ENCODE measurements at places on chromosomes 3 and 15.

DNA sequence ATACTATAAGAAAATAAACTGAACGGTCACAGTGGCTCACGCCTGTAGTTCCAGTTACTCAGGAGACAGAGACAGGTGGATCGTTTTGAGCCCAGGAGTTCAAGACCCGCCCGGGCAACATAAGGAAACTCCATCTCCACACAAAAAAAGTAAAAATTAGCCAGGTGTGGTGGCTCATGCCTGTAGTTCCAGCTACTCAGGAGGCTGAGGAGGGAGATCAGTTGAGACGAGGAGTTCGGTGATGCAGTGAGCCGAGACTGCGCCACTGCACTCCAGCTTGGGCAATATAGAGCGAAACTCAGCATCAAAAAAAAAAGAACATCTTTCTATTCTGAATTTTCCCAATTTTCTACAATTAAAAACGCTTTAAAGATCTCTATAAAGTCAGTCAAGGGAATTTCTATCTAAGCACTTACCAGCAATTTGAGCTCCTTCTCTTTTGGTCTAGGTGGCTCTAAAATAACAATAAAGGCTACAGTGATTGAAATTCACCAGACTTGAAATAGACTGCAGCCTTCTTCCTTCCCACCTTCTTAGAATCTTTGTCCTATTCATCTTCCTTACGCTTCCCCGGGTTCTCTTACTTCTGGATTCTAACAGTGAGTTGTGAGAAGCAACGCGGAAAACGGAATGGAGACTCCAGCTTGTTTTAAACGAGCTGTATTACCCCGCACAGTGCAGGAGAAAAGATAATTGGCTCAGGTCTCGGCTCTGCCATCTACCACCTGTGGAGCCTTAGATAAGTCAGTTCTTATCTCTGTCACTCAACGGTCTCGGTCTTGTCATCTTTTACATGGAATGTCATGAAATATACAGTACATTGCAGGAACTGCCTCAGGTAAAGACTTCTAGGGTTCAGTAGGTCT lies 812 bp upstream of the SEC62 start:
- DNase-seq, result no peak

- DNase-seq, result no peak
Measured at GRCh38 chr15:87871731-87872320, 384.7 kb downstream of the NTRK3 start.

- no peak for DNase-seq
Measured at GRCh38 chr3:161640181-161640580, 143.6 kb downstream of the OTOL1 start.

DNA sequence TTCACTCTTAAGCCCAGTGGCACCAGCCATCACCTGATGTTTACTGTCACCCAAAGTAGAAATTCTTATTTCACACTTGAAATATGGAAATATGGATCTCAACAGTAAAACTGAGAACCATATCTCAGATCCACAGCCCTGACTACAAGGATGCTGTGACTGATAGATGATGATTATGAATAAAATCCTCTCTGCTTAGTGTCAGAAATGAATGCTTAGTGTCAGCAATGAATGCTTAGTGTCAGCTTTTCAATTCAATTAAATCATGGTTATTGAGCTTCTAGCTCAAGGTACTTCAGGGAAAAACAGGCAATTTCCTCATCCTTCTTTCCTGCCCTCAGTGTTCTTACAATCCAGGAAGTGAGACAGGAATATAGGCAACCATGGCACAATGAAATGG lies 392.3 kb downstream of the LSAMP start:
- no peak for DNase-seq

DNA sequence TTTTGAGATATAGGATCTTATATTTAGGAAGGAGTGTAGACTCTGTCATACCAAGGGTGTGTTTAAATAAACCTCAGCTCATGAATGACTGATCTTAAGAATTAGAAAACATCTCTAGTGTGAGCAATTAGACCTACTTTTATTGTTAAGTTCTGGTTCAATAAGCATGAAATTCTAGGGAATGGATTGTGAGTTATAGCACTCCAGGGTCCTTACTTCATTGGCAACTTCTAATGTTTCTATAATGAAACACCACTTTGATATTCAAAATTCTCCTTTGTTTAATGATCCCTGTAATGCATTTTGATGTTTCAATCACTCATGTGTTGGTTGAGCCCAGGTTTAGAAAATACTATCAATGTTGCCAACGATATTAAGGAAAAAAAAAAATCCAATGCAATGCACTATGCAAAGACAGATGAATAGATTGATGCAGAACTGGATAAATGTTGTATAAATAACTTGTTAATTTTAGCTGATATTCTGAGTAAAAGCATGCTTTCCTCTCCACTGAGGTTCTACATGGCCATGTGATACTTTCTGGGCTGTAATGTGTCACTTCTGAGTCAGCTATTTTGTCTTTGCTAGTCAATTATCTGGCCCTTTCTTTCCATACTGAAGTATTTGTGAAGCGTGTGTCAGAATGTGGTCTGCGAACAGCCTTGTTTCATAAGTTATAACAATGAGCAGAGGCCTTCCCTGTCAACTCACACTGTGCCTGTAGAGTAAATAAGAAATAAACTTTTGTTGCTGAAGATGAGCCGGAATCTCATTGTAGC lies 1035.9 kb downstream of the PLOD2 start:
- DNase-seq, result peak; percentile 40

DNA sequence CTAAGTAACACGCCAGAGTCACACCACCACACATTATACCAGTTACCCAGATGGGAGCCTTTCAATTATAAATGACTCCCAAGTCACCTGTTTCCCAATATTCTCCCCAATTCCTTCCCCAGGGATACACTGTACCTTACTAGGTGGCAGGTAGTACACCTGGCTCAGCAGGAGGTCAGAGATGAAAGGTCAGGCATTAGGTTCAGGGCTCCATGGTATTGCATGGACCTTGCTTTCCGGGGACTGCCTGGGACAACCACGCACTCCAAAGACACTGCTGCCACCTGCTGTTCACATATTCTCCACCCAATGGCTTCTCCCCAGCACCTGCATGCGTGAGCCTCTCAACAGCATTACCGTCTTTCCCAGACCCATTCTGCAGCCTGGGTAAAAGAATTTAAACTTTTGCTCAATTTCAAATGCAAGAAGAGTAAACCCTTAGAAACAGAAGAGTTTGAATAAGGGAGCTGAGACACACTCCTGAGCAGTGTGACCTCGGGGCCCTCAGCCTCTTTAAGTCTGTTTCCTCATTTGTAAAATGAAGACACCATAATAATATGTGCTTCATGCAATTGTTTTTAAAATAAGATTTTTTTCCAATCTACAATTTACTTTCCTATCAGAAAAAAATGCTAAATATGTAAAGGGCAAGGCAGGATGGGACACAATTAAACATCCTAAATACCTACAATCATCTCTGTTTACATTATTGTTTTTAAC lies 28.0 kb upstream of the LACTB start:
- DNase-seq, result no peak

DNA sequence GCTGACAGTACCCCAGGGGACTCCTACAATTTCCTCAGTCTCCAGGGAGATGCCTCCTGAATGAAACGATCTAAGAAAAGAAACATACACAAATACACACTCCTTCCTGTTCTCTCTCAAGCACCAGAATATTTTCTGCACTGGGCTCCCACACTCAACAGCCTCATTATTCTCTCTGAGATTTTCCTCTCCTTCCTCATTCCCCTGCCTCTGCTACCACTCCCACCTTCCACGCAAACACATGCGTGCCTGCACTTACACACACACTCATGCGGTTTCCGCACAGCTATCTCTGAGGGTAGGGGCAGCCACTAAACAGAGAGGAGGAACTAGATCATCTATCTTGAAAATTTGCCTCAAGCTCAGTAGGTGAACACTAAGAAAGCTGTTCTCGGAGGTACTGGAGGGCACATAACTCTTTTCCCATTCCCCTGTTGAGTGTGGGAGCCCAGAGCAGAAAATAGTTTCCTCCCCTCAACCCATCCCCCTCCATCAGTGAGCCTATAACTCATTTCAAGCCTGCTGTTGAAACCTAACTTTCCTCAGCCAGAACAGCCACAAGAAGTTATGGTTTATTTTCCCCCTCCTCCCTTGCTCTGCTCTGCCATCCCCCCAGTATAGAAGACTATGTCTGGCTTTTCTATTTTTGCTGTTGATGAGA lies 30.5 kb upstream of the TIPARP start:
- DNase-seq, result no peak

DNA sequence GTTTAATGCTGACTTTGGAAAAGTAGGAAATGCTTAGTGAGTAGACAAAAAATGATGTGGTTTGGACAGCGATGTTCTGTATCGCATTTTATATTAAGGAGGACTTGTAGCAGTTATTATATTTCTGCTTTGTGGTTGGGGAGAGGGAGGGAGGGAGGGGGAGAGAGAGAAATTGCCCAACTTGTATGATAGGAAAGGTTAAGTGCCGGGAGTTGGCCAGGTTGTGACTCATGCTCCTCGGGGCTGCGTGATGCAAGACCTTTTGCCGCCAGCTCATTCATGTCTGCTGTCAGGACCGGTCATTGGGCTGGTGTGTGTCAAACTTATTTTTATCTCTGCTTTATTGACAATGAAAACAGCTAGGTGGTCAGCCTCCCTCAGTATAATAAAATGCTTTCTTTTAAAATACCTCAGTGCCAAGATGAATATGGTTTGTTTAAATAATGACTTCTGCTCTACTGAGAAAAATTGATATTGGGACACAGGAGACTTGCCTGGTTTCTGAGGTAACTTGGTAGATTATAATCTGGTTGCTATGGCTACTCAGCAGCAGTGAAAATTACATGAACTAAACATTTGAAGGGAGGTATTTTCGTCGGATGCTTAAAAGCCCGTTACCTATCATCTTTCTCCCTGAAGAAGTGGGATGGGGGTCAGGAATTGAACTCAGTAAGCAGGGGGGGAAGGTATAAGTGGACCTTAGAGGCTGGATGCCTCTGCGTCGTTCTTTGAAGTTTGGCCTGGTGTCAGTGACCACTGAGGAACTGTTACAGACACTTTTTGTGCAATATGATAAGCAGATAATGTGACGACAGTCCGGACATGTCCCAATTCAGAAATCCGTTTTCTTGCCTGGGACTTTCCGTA lies 90.7 kb downstream of the FNDC3B start:
- peak; percentile 93 for DNase-seq

DNA sequence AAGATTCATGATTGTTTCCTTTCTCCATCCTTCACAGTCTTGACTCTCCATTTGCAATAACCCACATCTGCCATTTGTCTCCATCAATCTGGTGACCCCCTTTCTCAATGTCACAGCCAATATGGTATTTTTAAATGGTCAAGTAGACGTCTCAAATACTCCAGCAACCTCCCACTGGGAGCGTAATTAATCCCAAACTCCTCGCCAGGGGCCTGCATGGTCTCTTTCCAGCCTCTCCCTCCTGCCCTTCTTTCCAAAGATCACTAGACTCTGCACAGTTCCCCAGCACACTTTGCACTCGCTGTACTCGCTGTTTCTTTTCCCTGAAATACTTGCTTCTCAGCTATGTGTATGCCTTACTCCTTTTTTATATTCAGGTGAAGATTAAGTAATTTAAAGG lies 115.3 kb downstream of the PLCH1 start:
- DNase-seq, result no peak

GRCh38 chr15:74259292-74259648 lies 23.1 kb downstream of the CCDC33 start:
- no peak for DNase-seq

- no peak for DNase-seq
Measured at GRCh38 chr3:185060655-185061054, 92.2 kb downstream of the C3orf70 start.

- DNase-seq, result no peak
Measured at GRCh38 chr3:17313746-17314145, 428.7 kb downstream of the TBC1D5 start.

DNA sequence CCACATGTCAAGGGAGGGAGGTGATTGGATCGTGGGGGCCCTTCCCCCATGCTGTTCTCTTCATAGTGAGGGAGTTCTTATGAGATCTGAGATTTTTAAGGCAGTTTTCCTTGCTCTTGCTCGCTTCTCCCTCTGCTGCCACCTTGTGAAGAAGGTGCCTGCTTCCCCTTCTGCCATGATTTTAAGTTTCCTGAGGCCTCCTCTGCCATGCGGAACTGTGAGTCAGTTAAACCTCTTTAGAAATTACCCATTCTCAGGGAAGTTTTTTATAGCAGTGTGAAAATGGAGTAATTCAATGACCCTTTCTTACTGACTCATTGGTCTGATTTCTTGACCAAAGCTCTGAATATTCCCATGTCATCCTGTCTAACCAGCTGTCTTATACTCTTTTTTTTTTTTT lies 484.4 kb upstream of the TPRG1 start:
- DNase-seq, result peak; percentile 96

All from epithelial cell of proximal tubule (primary cell).